T-helper 1 cell (primary cell): ENCODE measurements at places on chromosomes 2 and 18.

DNA sequence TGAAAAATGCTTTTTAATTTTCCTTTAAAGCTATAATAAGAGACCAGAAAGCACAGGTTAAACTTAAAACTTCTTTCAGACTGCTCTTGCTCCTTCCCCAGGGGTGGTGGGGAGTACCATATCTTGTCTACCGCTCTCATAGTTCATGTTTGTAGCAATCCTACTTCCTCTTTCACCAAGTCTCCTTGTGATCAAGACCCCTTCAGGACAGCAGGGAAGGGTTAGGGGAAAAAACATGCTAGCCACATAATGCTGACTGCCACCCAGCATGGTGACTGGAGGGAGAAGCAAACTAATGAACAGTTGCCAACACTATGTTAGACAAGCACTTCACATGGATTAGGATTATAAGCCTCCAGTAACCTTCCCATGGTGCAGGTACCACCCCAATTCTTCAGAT is 8.6 kb downstream of the MYO5B start:
- DNase-seq: no peak

DNA sequence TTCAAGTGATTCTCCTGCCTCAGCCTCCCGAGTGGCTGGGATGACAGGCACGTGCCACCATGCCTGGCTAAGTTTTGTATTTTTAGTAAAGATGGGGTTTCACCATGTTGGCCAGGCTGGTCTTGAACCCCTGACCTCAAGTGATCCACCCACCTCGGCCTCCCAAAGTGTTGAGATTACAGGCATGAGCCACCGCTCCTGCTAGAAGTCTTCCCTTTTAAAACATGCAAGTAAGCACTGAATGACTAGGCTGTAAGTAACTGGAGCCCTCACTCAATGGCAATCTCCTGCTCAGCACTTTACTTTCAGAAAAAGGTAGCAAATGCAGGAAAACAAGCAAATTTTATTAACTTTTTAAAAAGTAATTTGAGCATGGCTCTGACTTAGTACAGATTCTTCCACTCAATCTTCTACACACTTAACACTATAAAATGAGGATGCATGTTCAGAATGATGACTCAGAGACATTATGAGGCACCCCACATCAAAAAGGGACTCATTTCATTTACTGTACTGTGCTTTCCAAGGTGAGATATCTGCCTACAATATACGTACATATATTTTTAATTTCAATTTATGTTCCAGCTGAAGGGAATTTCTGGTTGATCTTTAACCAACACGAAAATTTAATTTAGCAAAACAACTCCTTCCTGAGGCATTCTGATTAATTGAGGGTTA is 6.6 kb upstream of the NCK2 start:
- DNase-seq: no peak

DNA sequence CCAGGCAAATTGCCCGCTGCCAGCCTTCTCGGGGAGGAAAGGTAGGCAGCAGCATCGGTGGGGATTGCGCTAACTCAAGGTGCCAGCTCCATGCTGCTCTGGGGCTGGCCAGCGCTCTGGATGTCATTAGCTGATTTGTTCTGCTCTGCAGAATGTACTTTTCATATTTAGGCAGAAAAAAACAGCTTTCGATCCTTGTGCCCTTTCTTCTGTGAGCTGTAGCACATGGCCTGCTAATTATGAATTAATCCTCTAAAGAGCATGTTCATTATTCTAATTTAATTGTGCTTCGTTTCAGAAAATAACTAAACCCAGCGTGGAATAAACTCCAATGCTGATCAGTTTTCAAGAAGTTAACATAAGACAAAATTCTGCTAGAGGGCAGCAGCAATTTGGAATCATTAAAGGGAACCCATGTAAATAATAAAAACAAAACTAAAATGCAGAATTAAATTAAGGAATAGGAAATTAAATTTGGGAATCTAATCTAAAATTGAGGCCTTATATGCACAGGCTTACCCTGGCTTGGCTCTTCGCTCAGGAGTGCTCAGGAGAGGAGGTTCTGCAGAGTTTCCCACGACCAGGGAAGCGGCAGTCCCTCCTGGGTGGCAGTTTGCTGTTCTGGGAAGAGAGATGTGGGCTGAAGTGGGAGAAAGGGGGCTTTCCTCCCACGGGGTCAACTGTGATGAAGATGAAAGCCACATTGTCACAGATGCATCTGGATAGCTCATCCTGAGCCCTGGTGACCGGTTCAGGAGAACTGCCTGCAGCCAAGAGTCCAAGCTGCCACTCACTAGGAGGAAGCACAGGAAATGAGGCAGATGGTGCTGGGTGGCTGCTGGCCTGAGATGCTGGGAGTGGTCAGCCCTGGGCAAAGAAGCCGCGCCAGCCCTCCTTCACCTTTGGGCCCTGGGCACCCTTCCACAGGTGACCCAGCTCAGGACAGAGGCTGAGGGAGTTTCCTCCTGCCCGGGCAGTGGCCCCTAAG is 93.2 kb upstream of the PKDCC start:
- no peak for DNase-seq

DNA sequence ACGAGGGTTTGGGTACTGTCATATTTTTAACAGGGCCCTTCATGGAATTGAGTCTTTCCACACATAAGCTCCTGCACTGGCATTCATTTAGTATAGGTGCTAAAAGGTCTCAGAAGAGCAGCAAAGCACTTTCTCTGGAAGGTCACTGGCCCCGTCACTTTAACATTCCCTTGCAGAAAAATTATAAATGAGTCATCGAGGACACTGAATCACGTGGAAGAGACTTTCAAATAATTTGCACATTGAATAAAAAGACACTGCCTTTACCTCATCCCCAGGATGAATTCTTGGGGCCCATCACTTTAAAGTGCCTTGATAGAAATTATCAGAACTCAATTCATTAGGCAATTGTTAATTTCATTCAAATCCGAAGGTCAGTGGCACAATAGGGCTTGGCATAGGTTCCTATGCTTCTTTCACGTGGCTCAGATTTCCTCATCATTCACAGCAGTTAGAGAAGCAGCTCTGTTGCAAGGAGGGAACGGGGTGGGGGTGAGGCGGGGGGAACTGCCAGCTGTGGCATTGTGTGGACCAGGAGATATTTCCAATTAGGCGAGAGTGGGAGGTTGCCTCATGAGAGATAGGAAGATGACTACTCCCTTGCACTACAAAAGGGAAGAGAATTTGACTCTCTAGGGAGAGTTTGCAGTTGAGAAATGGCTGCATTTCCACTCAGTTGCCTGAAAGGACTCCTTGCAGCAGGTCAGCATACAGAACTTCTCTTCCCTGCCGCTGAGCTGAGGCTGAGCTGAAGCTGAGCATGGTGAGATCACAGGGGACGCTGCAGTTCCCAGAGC is 86.3 kb upstream of the NPAS2 start:
- no peak for DNase-seq

DNA sequence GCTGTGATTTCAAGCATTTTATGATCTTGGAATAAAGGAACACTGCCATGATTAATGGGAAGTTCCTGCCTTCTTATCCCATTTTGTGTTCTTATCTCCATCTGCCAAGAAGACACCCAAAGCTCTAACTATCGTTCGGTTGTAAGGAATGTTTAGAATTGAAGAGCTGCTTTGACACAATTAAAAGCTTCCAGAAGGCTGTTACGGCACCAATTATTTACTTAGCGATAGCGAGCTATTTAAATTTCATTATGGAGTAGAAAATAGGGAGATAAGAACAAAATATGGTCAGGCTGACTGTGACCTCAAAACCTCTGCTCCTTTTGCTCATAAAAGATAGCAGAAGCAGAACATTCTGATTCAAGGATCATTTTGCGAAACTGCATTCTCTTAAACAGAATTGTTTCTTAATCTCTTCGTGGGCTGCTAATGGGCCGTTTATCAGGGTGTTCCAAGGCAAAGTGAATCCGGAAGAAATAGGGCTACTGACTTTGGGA is 101.6 kb downstream of the SLC4A3 start:
- DNase-seq: no peak

DNA sequence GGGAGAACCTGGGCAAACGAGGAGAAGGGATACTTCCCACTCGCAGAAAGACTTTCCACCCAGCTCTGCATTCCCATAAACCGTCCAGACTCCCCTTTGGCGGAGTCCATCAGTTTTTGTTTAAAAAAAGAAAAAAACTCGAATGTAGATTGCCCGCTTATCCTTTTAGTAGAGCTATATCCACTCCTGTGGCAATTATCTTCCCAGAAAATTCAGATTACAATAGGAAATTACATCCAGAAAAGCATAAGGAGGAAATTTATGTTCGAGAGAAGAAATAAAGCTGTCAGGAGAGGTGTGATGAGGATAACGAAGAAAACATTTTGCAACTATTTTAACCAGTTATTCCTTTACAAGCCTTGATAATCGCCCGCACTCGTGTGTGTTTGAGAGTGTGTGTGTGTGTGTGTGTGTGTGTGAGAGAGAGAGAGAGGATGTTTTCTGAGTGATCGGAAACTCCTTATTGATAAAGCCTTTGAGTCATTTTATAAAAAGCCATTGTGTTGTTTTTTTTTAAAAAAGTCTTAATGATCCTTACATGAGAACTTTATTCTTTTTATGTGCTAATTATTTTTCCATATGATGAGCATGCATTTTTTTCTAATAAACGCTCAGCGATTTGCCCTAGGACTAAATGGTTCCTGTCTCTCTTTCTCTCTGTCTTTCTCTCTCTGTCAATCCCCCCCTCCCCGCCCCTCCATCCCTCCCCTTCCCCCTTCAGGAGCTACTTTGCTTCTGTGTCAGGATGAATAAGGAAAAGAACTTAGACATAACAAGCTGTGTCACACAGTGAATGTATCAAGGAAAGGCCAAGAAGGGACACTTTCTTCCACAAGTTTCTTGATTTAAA is 1.1 kb upstream of the PPP3R1 start:
- DNase-seq: no peak

- DNase-seq: no peak
Observed at GRCh38 chr2:232584238-232584637, 33.7 kb downstream of the EIF4E2 start.

DNA sequence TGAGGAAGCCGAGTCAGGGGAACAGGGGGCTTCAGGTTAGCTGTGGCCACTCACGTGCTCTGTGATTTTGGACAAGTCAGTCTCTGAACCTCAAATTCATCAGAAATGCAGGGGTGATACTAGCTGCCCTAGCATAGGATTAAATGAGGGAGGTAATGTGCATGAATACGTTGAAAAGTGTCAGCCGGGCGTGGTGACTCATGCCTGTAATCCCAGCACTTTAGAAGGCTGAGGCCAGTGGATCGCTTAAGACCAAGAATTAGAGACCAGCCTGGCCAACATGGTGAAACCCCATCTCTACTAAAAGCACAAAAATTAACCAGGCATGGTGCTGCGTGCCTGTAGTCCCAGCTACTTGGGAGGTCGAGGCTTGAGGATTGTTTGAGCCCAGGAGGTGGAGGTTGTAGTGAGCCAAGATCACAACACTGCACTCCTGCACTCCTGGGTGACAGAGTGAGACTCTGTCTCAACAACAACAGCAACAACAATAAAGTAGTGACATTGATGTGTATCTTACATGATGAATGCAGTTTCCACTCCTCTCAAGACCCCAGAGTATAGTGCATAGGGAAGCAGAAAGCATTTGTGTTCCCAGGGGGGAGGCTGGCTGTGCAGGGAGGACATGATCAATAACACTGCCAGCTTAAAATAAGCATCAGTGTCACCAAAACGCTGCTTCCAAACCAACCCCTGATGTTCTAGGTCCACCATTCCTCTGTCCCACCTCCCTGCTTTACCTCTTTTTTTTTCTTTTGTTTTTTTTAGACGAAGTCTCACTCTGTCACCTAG is 68.8 kb downstream of the HNRNPLL start:
- DNase-seq: no peak

DNA sequence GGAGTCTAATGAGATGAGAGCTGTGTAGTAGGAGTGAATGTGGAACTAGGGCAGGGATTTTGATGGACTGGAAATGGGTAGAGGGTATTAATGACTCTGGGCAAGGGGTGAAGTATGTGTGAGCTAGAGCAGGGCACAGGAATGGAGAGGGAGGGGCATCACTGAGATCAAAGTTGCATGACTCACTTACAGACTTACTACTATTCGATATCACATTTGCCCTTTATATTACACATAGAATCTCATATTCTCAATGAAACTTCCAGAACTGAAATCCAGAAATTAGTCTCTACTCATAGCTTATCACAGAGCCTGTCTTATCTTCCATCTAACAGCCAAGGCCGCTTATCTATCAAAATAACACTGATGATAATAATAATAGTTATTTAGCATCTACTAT is 20.0 kb upstream of the ITGB6 start:
- DNase-seq: no peak

DNA sequence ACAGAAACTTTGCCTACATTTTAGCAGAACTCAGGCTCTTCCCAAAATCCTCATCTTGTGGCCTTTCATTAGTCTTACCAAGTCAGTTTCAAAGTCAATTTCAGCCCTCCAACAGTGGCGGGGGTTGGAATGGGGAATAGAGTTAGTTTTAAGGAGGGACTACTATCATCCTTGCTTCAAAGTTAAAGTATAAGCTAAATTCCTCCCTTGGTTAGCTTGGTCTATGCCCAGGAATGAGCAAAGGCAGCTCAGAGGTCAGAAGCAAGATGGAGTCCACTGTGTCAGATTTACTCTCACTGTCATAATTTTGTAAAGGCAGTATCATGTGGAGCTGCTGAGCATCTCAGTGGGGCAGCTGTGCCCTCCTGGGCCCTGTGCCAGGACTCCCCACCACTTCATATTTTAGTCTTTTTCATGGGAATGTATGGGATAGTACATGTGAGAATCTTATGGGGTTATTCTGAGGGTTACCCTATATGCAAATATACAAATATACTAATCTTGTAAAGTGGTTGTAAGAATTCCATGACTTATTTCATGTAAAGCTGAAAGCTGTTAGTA is 145.2 kb upstream of the MMADHC start:
- DNase-seq: no peak

DNA sequence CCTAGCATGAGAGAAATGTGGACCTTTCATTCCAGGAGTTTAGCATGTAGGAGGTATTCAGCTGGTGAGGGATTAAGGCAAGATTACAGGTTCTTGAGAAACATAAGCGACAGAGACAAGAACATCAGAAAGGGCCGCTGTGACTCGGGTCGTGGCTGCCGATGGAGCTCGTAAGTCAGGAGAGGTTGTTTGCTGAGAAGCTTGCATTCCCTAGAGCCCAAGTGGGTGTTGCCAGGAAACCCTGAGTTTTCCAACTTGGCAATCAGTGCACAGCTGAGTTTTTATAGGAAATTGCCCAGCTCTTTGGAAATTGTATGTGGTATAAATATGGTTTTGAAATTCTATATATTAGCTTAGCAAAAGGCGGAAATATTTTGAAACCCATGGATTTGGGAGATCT is 46.4 kb upstream of the CYP1B1 start:
- DNase-seq: no peak

- no peak for DNase-seq
Observed at GRCh38 chr18:64966667-64967066, 784.1 kb upstream of the CDH7 start.

DNA sequence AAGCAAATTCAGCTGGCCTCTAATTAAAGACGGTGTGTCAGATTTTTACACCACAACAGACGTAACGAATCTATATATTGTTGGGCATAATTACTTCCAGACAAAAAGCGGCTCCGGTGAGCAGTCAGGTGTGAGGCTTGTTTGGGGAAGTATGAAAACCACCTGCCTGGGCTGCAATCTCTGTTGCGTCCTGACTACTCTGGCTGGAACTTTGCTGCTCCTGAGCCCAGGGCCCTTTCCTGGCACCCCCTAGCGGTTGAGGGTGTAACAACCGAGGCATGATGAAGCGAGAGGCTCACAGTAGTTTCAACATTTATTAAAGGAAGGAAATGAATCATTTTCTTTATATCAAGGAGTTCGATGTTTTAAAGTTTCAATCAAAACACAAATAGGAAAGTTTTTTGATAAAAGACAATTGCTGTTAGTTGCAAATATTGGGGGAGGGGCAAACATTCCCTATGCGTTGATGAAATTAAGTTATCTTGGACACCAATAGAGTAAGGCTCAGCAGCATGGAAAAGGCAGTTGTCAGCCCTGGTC is 10.6 kb upstream of the ITGB6 start:
- DNase-seq: peak; percentile 56

GRCh38 chr2:72859831-72860262 is 27.4 kb upstream of the SPR start:
- DNase-seq: peak; percentile 48
